HCT116 (cell line): ENCODE measurements at places on chromosomes 16 and 17. TPM values are rescaled to one million over a fixed set of nuclear protein-coding genes. Genes with fewer than 3 reads are reported as not detected.

GRCh38 chr17:77332034-77332971, 191.5 kb downstream of the SEC14L1 start:
- H3K27me3 ChIP-seq: no peaks in the 10 kb centered on the region
- no peak overlapping the region for H3K27ac ChIP-seq
- peaks cover 23% of the 10 kb centered on the region for H3K4me1 ChIP-seq
- peaks cover 22% of the 10 kb centered on the region; the same call in 1 of the 2 replicates for H3K36me3 ChIP-seq
- no peak for DNase-seq

GRCh38 chr16:10181196-10182162, 749 bp downstream of the GRIN2A start:
- no peaks in the 10 kb centered on the region for H3K4me1 ChIP-seq
- H3K36me3 ChIP-seq: no peaks in the 10 kb centered on the region
- no peaks in the 10 kb centered on the region for H3K27me3 ChIP-seq
- H3K4me3 ChIP-seq: no peak overlapping the region

GRCh38 chr16:3431779-3432219, 11.5 kb downstream of the ZNF597 start:
- no peaks in the 10 kb centered on the region for H3K4me1 ChIP-seq
- DNase-seq: no peak

DNA sequence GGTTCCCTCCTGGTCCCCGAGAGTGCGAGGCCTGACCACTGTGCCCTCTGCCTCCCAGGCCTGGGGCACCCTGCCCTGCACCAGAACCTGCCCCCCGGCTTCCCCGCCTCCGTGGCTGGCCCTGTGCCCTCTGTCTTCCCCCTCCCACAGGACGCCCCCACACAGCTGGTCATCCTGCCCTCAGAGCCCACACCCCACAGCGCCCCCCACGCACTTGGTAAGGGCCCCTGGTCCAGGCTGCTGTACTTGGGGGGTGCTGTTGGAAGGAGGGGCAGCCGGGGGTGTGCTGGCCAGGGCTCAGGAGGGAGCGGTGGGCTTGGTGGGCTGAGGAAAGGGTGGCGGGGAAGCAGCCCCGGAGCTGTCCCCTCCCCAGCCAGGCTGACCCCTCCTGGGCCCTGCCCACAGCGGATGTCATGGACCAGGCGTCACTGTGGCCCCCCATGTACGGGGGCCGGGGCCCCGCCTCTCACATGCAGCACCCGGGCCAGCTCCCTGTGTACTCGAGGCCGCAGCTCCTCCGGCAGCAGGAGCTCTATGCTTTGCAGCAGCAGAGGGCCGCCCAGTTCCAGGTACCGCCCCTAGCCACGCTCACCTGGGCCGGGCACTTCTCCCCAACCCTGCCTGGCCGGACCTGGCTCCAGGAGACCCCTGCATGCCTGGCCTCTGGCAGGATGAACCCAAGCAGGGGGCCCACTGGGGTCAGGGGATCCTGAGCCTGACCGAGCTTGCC, 49.5 kb downstream of the BAHCC1 start:
- H3K27ac ChIP-seq: no peak overlapping the region
- H3K4me3 ChIP-seq: no peak overlapping the region
- no peaks in the 10 kb centered on the region for H3K36me3 ChIP-seq
- H3K4me1 ChIP-seq: peaks cover 12% of the 10 kb centered on the region
- no peak for DNase-seq

The ROGDI gene
- 20.1 TPM for total RNA-seq

The TMEM238L gene
- not detected for total RNA-seq

The CA7 gene
- not detected for total RNA-seq

The SOST gene
- total RNA-seq: not detected
